Activated T-helper 1 cell treated with Interleukin-2 at 50 U/mL for 16 hours (primary cell): ENCODE measurements at places on chromosomes 4 and X.
A peak's percentile ranks its signal among the peaks of the same experiment; 100 is the strongest.

- no peak for DNase-seq
These were observed 5.2 kb downstream of the TKTL1 start for GRCh38 chrX:154300816-154301215.

DNA sequence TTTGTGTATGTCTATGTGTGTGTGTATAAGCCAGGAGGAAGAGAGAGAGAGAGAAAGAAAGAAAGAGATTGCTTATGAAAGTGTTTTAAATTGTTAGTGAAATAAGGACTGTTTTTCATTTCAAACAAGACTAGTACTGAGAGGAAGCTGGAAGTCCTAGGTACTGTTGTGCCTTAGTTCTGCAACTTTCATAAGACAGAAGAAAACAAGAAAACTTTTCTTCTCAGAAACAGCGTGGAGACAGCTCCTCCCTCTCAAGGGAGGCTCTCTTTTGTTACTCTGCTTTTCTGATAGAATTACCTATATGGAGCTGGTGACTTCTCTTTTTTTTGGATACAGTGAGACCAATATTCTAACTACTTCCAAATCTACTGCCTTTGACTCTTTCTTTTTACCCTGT, 62.5 kb downstream of the BANK1 start:
- no peak for DNase-seq

DNA sequence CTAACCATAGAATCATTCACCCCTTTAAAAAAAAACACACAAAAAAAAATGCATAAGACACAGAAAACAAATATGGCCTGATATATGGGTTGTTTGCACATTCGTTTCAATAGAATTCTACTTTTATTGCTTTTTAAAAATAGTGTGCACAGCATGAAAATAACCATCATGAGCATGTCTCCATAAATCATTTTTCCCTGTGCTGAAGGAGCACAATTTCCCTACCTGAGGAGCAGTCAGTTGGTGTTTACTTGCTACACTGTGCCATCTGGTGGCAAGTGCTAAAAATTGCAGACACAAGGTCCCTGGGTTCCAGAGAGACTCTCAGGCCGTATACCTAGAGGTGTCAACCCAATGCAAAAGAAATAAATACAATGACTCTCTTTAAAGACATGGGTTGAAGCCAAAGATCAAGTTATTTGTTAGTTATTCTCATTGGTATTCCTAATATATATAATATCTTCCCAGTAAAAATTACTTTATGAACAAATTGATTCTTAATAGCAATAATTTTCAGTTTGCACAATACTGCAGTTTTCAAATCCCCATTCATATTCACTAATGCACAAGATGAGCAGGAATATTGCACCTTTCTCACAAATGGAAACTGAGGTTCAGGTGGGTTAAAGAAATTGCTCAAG, 551.4 kb downstream of the IQCM start:
- DNase-seq: no peak

- DNase-seq: no peak
These were observed 1159.7 kb upstream of the PCDH7 start for GRCh38 chr4:29560452-29560851.

GRCh38 chr4:80362578-80363181, 27.1 kb downstream of the CFAP299 start:
- peak; percentile 6 for DNase-seq

- no peak for DNase-seq
These were observed 402.4 kb upstream of the NDST4 start for GRCh38 chr4:115515772-115516171.

- no peak for DNase-seq
These were observed 31.3 kb upstream of the FGF16 start for GRCh38 chrX:77415882-77416281.
